Activated CD8-positive, alpha-beta memory T cell treated with anti-CD3 and anti-CD28 coated beads for 4 hours (primary cell): ENCODE measurements at places on chromosomes 11 and 22.

GRCh38 chr22:17791196-17791595 lies 16.9 kb upstream of the BID start:
- DNase-seq: no peak

GRCh38 chr11:128757235-128757711 lies 63.4 kb downstream of the FLI1 start:
- DNase-seq: peak; percentile 60

- no peak for DNase-seq
Measured at GRCh38 chr11:90468923-90469322, 246.1 kb upstream of the CHORDC1 start.

DNA sequence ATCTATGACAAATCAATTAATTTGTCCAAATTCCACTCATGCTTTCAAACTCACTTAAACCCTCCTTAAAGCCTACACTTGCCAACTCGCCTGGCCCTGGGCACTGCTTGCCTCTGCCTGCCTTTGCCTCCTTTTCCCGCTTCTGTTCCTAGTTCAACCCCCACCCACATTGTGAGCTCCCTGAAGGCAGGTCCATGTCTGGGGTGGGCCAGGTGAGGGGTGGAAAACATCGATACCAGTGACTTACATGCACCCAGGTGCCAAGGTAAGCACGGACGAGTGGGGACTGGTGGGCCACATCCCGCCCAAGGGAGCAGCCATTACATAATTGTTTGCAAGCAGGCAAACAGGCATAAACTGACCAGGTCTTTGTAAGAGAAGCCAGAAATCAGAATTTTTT lies 146.2 kb downstream of the ST3GAL4 start:
- no peak for DNase-seq

DNA sequence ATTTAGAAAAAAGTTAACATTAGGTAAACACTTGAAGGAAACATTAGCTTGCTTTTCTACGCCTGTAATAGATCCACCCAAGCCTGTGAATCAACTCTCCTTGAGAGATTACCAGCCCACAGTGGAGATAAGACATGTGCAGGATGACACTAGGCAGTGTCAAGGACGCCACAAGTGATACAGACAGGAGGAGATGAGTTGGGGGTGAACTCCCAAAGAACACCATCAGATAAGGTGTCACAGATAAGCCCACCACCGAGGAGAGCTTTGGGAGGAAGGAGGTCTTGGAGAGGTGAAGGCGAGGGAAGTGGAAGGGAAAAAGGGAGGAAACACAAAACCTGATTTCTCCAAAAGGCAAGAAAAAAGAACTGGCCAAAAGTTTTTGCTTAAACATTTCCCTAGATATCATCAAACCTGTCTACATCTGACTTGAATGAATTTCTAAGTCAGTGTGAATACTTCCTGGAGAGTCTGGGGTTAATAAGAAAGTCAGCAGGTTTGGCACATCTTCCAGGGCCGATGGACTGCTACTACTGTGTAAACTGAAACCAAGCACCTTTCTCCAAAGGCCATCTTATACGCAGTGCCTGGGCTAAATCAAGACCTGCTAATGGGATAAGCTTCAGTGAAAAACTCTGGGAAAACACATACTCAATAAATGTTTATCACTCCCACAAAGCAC lies 15.5 kb downstream of the CLTCL1 start:
- DNase-seq: no peak

GRCh38 chr22:42871146-42872050 lies 14.3 kb upstream of the ARFGAP3 start:
- DNase-seq: no peak

GRCh38 chr22:33105501-33105911 lies 47.3 kb upstream of the SYN3 start:
- DNase-seq: no peak

DNA sequence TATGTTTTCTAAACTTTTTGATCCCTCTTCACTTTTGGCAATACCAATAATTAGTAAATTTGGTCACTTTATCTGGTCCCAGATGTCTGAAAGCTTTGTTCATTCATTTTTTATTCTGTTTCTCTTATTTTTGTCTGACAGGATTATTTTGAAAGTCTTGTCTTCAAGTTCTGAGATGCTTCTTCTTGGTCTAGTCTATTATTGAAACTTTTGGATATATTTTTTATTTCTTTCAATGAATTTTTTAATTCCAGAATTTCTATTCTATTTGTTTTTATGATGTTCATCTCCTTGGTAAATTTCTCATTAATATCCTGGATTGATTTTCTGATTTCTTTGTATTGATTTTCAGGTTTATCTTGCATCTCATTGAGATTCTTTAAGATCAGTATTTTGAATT lies 54.1 kb upstream of the RAB38 start:
- DNase-seq: no peak

- no peak for DNase-seq
Measured at GRCh38 chr11:61924064-61924455, 6.7 kb upstream of the RAB3IL1 start.
